A549 treated with dexamethasone at 1 μM for 4 hours (cell line): ENCODE measurements at places on chromosomes 2 and 18. TPM values are rescaled to one million over a fixed set of nuclear protein-coding genes. Genes with fewer than 3 reads are reported as not detected.

The DGUOK gene
- total RNA-seq = 153 to 175 TPM (median 158 TPM) in 5 replicates

The REG3G gene
- not detected in 5 replicates for total RNA-seq

The NOSTRIN gene
- total RNA-seq = 1.7 to 2.9 TPM (median 2.1 TPM) in 5 replicates

The CCDC141 gene
- total RNA-seq = not detected in 5 replicates

The TMEM178A gene
- total RNA-seq = 0.12 to 0.21 TPM (median 0.15 TPM) in 4 of 5 replicates, not detected in the other

The PLGLB1 gene
- 0.59 to 0.86 TPM (median 0.66 TPM) in 5 replicates for total RNA-seq

The ECEL1 gene
- total RNA-seq = 0.15 to 0.28 TPM (median 0.21 TPM) in 5 replicates

The POTEF gene
- not detected in 5 replicates for total RNA-seq

The CYS1 gene
- 0.98 to 1.9 TPM (median 1.5 TPM) in 5 replicates for total RNA-seq

The DCDC2C gene
- total RNA-seq = 0.26 to 0.67 TPM (median 0.28 TPM) in 5 replicates

The SIX3 gene
- 2.0 to 3.7 TPM (median 3.3 TPM) in 5 replicates for total RNA-seq

The EN1 gene
- total RNA-seq = 0.61 to 0.91 TPM (median 0.83 TPM) in 5 replicates

The AKAIN1 gene
- not detected in 5 replicates for total RNA-seq

The UGT1A6 gene
- total RNA-seq = 1.2 to 1.9 TPM (median 1.4 TPM) in 5 replicates

The VWC2L gene
- not detected in 5 replicates for total RNA-seq

The KCNF1 gene
- 19.3 to 38.5 TPM (median 30.5 TPM) in 5 replicates for total RNA-seq

The PCARE gene
- not detected in 5 replicates for total RNA-seq

The ALK gene
- total RNA-seq = 0.02 to 0.04 TPM in 2 of 5 replicates, not detected in the others

The GKN2 gene
- total RNA-seq = 1.5 to 2.9 TPM (median 2.0 TPM) in 5 replicates

The INHA gene
- 0.35 to 0.47 TPM (median 0.38 TPM) in 5 replicates for total RNA-seq

The LRRC30 gene
- not detected in 5 replicates for total RNA-seq

The CYTIP gene
- 0.04 to 0.25 TPM (median 0.05 TPM) in 3 of 5 replicates, not detected in the others for total RNA-seq

The SERPINB8 gene
- total RNA-seq = 8.3 to 10.7 TPM (median 9.5 TPM) in 5 replicates

The MYO1B gene
- total RNA-seq = 52.3 to 60.1 TPM (median 55.9 TPM) in 5 replicates

The ALLC gene
- 0.05 to 0.11 TPM (median 0.08 TPM) in 3 of 5 replicates, not detected in the others for total RNA-seq

The HOXD1 gene
- 0.15 to 0.25 TPM (median 0.21 TPM) in 5 replicates for total RNA-seq

The LCT gene
- 0.01 to 0.04 TPM (median 0.02 TPM) in 4 of 5 replicates, not detected in the other for total RNA-seq

The DPYSL5 gene
- 3.6 to 6.4 TPM (median 5.2 TPM) in 5 replicates for total RNA-seq

The MAP3K19 gene
- not detected in 5 replicates for total RNA-seq

The CTNNA2 gene
- 0.19 to 0.89 TPM (median 0.33 TPM) in 5 replicates for total RNA-seq

The DNAJC5G gene
- not detected in 5 replicates for total RNA-seq

The SP140 gene
- total RNA-seq = 0.11 to 0.26 TPM (median 0.24 TPM) in 3 of 5 replicates, not detected in the others

The ABCG8 gene
- total RNA-seq = 0.04 TPM in 1 of 5 replicates, not detected in the others

The TWIST2 gene
- 8.1 to 12.9 TPM (median 12.3 TPM) in 5 replicates for total RNA-seq

The OTX1 gene
- total RNA-seq = 3.0 to 4.5 TPM (median 4.3 TPM) in 5 replicates

The MPP4 gene
- total RNA-seq = 0.04 to 0.08 TPM (median 0.06 TPM) in 3 of 5 replicates, not detected in the others

The SERPINB3 gene
- 0.06 to 0.16 TPM (median 0.10 TPM) in 5 replicates for total RNA-seq

The FEV gene
- total RNA-seq = 0.20 TPM in 1 of 5 replicates, not detected in the others

The LRATD1 gene
- 0.06 to 0.11 TPM (median 0.09 TPM) in 5 replicates for total RNA-seq

The TCF23 gene
- not detected in 5 replicates for total RNA-seq

The RRM2 gene
- total RNA-seq = 178 to 256 TPM (median 244 TPM) in 5 replicates

The ALPI gene
- total RNA-seq = 0.02 to 0.05 TPM (median 0.04 TPM) in 3 of 5 replicates, not detected in the others

The RUFY4 gene
- not detected in 5 replicates for total RNA-seq

The CCDC178 gene
- total RNA-seq = not detected in 5 replicates

The IL1B gene
- total RNA-seq = 0.11 to 0.27 TPM (median 0.16 TPM) in 4 of 5 replicates, not detected in the other

The FAM110C gene
- total RNA-seq = 0.15 to 0.49 TPM (median 0.34 TPM) in 5 replicates

The ASAP2 gene
- 38.4 to 69.0 TPM (median 64.1 TPM) in 5 replicates for total RNA-seq

The PLCL1 gene
- 0.02 TPM in 1 of 5 replicates, not detected in the others for total RNA-seq
